Temporal lobe (tissue), 4 donors: ENCODE measurements at places on chromosomes 11 and 22. TPM values are rescaled to one million over a fixed set of nuclear protein-coding genes. Genes with fewer than 3 reads are reported as not detected.

KIAA1671 gene
- 7.4 TPM for total RNA-seq

PRG3 gene
- total RNA-seq = not detected

POLA2 gene
- 2.7 TPM for total RNA-seq

MMP1 gene
- total RNA-seq = not detected

HBG1 gene
- total RNA-seq = 20.7 TPM

MS4A6A gene
- total RNA-seq = 0.98 TPM

PRR5 gene
- total RNA-seq = 10.3 TPM

MS4A12 gene
- total RNA-seq = not detected

OR51B4 gene
- total RNA-seq = not detected

TIGD3 gene
- 3.0 TPM for total RNA-seq

APOL1 gene
- 0.74 TPM for total RNA-seq

RHOD gene
- total RNA-seq = 0.49 TPM

CREB3L1 gene
- 1.7 TPM for total RNA-seq

KCNK7 gene
- total RNA-seq = not detected

KCNQ1OT1 gene
- 2.0 TPM for total RNA-seq

PATE2 gene
- total RNA-seq = 0.25 TPM

ADM2 gene
- total RNA-seq = under 0.01 TPM

TUG1 gene
- total RNA-seq = 103 TPM

FGF3 gene
- not detected for total RNA-seq

F2 gene
- not detected for total RNA-seq

VWCE gene
- 1.5 TPM for total RNA-seq

TMEM86A gene
- 4.2 TPM for total RNA-seq

HPX gene
- 1.5 TPM for total RNA-seq

ZPR1 gene
- 31.7 TPM for total RNA-seq

OR51B2 gene
- total RNA-seq = 0.49 TPM

PPP2R5B gene
- 26.6 TPM for total RNA-seq

C11orf42 gene
- total RNA-seq = not detected

KRTAP5-1 gene
- not detected for total RNA-seq

TMEM126A gene
- 22.9 TPM for total RNA-seq

EIF3D gene
- total RNA-seq = 107 TPM
